ENCODE measurements at places on chromosomes 1 and 21.

DNA sequence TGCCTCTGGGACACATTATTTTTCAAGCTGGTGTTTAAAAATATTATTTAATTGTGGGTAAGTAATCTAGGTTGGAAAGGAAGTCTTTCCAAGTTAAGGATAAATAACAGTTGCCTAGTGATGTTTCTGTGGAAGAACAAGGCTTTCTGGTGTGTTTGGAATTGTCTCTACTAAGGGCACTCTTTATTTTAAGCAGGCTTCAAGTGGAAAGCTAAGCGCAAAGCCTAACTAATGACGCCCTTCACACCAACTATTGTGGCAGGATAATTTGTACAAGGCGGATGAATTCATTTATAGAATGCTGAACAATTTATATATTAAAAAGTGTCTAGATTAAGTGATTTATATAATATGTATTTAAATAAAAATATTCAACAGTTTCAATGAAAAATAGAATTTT is 25.1 kb upstream of the RWDD3 start:
- no peak for DNase-seq

DNA sequence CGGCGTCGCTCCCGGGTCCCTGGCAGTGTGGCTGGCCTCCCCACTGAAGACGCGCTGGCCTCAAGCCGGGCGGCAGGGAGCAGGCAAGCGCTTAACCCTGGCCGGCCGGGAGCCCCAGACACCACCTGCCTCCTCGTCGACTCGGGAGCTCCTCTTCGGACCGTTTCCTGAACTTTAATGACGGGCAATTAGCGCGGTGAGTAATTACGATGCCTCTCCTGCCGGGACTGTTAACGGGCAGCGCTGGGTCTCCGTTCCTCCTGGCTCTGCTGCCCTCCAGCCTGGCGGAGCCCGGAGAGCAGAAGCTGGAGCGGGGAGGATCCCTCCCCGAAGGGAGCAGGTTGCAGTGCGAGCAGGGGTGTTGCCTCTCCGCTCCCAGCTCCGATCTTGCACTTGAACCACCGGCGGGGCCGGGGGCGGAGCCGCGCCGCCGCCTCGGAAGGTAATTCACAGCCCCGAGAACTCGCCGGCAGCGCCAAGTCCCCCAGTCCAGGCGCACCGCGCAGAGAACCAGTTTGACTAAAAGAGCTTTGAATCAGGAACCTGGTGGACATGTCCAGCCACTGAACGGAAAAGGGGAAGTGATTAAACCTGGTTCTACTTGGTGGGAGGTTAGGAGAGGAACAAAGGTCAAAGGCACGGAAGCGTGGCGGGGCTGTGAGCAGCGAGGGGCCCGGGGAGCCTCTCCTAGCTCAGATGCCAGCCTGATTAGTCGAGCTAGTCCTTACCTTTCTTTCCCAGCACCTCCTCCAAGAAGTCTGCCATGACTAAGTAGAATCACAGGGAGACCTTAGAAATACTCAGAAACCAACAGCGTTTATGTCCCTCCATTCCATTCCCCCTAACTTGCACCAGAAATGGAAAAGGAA is 18.3 kb upstream of the PLEKHA6 start:
- peak; percentile 75 for DNase-seq

- no peak for DNase-seq
These were observed 37.9 kb upstream of the BMP8B start for GRCh38 chr1:39826583-39826982.

GRCh38 chr1:61224609-61225008 is 142.2 kb downstream of the NFIA start:
- no peak for DNase-seq

DNA sequence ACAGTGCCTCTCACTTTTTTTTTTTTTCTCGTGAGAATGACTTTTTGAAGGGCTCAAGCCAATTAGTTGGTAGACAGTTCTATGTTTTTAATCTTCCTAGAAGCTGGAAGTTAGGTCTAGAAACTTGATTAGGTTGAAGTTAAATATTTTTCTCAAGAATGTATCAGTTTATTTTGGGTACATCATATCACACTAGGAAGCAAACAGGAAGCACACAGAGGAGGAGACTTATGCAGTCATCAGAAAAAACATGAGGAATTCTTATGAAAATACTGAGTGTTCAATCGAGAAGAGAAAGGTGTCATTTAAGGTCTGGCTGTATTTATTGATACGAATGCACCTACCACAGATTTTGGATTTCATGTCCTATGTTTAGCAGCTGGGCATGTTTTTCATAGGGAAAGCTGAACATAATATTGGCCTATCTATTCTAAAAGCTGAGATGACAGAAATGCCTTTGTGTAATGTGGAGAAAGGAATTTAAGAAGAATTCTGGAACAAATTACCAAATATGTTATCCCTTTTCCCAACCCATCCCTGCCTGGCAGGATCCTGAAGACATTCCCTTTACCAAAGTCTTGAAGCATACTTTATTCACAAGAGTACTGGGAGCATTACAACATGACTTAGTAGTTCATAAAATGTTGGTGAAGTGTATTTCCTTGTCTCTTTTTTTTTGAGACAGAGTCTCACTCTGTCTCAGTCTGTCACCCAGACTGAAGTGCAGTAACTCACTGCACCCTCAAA is 17.5 kb upstream of the ZFP69B start:
- DNase-seq, result no peak

DNA sequence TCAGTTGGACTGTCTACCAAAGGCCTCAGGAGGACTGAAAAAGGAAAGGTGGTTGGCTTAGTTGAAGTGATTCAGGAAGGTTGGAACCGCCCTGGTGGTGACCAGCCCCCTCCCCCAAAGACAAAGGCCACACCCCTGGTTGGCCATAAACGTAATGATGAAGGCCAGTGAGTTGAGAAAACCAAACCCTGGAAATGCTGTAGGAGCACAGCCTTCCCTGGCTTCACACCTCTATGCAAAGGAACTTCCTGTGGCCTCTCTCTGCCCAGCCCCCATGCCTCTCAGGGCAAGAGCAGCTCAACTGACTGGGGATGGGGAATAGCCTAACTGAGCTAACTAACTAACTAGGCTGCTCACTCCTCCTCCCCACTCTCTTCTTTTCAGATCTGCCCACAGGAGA is 90.4 kb downstream of the NPHP4 start:
- no peak for DNase-seq

DNA sequence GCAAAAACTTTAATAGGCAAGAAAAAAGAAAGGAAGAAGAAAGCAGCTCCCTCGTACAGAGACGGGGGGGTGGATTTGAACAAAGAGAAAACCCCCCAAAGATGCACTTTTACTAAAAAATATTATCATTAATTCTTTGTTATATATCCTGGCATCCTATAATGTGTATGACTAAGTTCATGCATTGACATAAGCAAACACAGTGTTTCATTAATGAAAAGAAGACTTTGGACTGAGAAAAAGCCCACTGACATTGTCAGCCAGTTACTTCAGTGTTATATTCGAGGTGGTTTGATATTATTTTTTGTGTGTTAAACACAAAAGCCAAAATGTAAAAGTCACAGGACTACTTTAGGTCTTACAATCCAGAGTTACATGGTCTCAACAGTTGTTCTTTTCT is 110.1 kb upstream of the DPYD start:
- DNase-seq, result no peak

- no peak for DNase-seq
These were observed 637.5 kb downstream of the AJAP1 start for GRCh38 chr1:5291889-5292288.

DNA sequence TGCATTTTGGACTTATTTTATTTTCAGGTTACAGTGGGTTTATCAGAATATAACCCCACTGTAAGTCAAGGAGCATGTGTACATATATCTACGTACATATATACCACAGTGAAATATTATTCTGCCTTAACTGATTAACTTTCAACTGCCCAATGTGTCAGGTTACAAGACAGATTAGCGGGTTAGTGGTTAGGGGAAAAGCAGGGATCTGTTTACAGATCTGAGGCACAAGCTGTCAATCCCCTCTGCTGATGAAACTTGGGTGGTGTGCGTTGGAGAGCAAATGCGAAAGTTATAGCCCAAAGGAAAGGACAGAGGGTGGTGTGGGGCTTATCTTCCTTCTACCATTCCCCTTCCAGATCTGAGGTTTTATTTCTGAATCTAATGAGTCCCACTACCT is 238.2 kb upstream of the KCNK2 start:
- no peak for DNase-seq

- DNase-seq, result no peak
These were observed 10.9 kb downstream of the NRDC start for GRCh38 chr1:51867479-51868232.

Data from PC-9 (cell line).